Activated T-cell treated with anti-CD3 and anti-CD28 coated beads for 48 hours (primary cell): ENCODE measurements at places on chromosomes 16 and 17.

GRCh38 chr17:82121660-82122629 is 23.9 kb upstream of the FASN start:
- no peak for DNase-seq

GRCh38 chr16:31695667-31696066 is 168.0 kb downstream of the AHSP start:
- DNase-seq, result no peak

GRCh38 chr16:49828533-49829267 is 27.2 kb downstream of the ZNF423 start:
- no peak for DNase-seq

DNA sequence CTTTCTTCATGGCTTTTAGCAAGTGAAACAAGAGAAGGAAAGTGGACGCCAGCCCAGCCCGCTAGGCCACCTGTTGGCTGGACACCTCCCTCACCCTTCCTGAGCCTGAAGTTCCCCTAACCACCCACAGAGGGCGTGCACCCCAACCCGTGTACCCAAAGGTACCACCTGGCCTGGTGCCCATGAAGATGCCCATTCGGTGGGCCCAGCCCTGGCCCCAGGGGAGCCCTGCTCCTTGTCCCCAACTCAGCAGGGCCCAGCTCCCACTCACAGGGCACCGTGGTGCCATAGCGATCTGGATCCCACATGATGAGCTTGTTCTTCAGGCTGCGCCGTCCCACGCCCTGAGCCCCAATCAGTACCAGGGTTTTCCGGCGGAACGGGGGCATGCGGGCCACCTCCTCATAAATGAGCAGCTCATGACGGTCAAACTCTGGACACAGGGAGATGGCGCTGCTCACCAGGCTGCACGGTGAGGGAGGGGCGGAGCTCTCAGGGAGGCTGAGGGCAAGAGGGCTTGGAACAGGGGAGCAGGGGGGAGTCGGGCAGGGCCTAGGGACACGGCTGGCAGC is 26.8 kb downstream of the MPP2 start:
- peak; percentile 40 for DNase-seq

DNA sequence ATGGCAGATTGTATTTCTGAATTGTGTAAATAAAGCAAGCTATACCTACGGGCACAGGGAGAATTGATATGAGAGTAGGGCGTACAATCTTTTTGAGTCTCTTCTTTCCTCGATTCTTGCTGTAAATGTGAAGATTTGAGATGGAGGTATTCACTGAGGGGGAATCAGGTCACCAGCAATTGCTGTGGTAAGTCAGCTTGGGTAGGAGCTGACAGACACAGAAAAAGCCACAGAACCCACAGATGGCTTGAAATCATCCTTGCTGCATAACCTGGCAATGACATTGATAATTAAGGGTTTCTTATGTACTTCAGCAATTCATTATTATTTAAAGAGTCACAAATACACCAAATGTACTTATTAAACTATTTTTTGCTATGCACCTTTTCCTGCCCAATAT is 164.2 kb downstream of the CNTNAP4 start:
- DNase-seq, result no peak

DNA sequence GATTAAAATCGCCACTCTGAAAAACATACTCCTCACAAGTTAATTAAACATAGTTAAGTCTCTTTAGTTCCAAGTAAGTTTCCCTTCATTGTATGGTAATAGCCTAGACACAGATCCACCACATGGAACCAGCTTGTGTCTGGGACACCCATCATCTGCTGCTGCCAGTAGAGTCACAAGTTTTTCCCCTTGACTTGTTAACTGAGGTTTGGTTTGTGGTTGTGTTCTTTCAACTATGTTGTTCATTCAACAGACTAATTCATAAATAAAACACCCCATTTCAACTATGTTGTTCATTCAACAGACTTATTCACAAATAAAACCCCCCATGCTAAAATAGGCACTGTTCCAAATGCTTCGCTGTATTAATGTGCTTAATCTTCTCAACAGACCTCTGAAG is 24.4 kb downstream of the YWHAE start:
- no peak for DNase-seq

DNA sequence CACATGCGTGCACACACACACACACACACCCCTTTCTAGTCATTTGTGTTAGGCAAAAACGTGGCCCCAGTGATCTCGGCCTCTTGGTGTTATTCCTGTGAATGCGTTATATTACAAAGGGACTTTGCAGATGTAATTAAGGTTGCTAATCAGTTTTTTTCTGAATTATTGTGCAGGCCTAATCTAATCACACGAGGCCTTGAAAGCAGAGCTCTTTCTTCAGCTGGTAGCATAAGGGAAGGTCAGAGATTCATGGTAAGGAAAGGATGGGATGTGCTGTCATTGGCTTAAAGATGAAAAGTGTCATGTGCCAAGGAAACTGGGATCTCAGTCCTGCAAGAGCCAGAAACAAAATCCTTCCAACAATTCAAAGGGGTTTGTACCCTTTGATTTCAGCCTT is 113.4 kb upstream of the ELAC2 start:
- no peak for DNase-seq

DNA sequence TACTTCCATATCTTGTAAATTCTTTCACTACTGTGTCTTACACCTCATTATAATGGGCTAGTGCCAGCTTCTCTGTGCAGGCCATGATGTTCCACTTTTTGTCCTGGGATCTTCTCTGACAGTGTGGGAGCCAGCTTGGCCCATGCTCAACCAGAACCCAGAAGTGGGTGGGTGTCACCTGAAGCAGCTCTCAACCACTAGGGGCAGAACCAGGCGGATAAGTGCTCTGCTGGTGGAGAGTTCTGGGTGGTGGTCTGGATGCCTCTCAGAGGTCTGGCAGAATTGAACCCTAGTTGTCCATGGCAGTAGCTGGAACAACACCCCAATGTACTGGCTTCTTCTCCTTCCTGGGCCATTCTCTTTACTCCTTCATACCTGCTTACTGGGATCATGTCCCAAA is 254.1 kb upstream of the N4BP1 start:
- DNase-seq, result no peak

GRCh38 chr16:29700253-29700987 is 21.4 kb downstream of the QPRT start:
- DNase-seq, result peak; percentile 71

- no peak for DNase-seq
These were observed 368.9 kb upstream of the C16orf82 start for GRCh38 chr16:26697807-26698206.

- DNase-seq, result no peak
These were observed 4.6 kb upstream of the GHDC start for GRCh38 chr17:42198897-42199296.

GRCh38 chr16:58793366-58793765 is 59.2 kb upstream of the GOT2 start:
- no peak for DNase-seq

DNA sequence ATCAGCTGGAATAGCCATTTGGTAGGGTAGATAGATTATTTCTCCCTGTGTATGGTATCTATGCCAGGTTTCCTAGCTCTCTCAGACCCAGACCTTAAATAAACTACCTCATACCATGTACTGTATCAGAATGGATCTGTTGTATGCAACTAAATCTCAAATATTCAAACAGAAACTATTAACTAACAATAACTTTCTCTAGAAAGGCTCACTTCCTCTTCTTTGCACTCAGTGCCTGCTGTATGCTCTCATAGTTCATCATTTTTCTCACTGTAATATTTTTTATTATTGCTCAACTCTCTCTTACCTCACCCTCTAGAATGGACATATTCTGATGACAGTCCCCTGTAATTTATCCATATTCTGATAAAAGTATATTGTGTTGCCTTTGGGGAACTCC is 182.4 kb downstream of the TOX3 start:
- DNase-seq, result no peak

DNA sequence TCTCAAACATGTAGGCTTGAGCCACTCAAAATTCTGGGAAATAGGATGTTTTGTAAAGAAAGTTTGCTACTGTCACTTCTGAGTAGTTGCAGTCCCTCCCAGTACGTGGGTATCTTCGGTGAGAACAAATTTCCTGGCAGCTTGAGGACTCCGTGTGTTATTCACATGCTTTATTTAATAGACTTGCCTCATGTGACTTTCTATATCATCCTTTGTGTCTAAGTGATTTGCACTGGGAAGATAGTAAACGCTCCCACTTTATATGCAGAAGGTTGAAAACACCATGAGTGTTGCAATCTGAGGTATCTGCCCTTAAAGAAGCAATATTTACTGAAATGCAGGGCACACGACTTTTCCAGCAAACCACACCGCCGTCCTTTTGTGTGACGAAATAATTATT is 643.7 kb downstream of the MAF start:
- DNase-seq, result no peak

GRCh38 chr17:77096570-77097214 is 44.1 kb upstream of the SEC14L1 start:
- no peak for DNase-seq

- DNase-seq, result no peak
These were observed 18.6 kb downstream of the COG7 start for GRCh38 chr16:23434380-23434779.
